ENCODE measurements at places on chromosomes 6 and 20.

- DNase-seq = no peak
Observed at GRCh38 chr6:57089265-57089664, 723 bp upstream of the ZNF451 start.

DNA sequence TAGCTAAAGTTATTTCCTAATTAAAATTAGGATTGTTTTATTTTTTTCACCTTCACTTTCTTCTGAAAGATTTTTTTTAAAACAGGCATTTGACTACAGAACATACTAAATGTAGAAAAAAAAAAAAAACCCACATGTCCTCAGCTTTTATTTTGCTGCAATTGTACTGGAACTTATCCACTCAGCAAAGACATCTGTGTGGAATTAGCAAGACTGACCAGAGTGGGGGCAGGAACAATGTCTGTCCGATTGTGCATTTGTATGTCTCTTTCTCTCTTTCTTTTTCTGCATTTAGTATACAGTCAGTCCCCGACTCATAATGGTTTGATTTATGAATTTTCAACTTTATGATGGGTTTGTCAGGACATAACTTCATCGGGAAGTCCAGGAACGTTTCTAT lies 77.3 kb downstream of the CHD6 start:
- no peak for DNase-seq

- DNase-seq = no peak
Observed at GRCh38 chr6:135531954-135532490, 34.5 kb upstream of the AHI1 start.

DNA sequence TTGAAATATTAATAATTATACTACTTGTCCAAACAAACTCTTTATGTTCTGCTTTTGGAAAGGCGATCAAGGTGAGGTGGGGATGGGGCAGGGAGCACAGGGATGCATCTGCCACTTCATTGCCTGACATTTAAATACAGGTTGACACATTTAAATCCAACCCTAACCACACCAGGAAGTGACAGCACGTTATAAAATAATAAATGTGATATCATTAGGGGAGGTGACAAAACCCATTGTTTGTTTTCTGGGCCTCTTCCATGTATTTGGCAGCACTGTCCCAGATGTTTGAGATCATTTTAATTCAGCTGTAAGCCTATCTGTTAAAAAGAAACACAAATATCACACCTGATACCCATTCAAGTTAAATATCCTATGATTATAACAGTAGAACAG lies 342.4 kb upstream of the ARID1B start:
- DNase-seq = no peak

- DNase-seq = no peak
Observed at GRCh38 chr20:49052334-49052733, 6.2 kb downstream of the CSE1L start.

GRCh38 chr6:160428818-160429619 lies 80.8 kb downstream of the SLC22A3 start:
- DNase-seq = no peak

DNA sequence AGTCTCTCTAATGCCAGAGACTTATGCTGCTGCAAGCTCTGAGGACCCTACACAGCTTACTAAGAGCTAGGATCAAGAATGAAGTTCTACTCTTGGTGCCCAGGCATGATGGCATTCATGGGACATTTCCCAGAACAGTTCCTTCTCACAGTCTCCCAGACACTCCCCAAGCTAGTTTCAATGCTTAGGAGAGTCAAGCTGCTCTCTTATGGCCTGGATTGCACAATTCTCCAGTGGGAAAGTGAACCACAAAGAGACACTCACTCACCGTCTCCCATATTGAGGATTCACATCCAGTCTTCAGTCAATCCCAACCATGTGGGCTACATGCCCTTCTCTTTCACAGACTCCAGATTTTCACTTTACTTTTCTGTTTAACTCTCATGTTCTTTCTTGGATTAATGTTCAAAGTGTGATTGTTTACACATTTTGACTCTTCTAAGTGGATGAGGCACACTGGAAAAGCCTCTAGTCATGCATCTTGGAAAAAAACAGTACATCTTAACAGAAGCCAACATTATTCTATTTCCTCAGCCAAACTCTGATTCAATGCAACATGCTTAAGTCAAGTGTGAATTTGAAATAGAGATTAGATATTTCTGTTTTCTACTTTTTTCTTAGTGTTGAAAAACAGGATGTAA lies 447.8 kb upstream of the BTBD3 start:
- no peak for DNase-seq

DNA sequence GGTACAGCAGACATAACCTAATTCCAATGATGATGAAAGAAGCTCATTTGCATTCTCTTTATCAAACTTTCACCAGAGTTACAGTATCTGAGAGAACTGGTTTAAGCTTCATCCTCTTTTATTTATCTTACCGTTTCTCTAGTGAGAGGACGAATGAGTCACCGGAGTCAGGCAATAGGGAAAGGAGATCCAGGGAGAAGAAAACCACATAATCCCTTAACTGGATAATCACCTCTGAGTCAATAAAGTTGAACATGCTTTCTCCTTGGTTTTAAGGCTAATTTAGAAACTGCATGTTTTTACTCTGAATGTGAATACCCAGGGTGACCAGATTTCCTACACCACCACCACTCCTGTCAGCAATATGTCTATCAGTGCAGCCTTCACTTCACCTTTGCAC lies 313.7 kb upstream of the TBX18 start:
- DNase-seq = no peak

GRCh38 chr6:4287372-4287771 lies 152.0 kb upstream of the ECI2 start:
- DNase-seq = no peak

GRCh38 chr6:115766745-115767462 lies 293.8 kb downstream of the FRK start:
- DNase-seq = no peak

- DNase-seq = no peak
Observed at GRCh38 chr6:135266675-135267074, 85.6 kb downstream of the MYB start.

GRCh38 chr20:2806351-2806701 lies 5.9 kb upstream of the CPXM1 start:
- no peak for DNase-seq

DNA sequence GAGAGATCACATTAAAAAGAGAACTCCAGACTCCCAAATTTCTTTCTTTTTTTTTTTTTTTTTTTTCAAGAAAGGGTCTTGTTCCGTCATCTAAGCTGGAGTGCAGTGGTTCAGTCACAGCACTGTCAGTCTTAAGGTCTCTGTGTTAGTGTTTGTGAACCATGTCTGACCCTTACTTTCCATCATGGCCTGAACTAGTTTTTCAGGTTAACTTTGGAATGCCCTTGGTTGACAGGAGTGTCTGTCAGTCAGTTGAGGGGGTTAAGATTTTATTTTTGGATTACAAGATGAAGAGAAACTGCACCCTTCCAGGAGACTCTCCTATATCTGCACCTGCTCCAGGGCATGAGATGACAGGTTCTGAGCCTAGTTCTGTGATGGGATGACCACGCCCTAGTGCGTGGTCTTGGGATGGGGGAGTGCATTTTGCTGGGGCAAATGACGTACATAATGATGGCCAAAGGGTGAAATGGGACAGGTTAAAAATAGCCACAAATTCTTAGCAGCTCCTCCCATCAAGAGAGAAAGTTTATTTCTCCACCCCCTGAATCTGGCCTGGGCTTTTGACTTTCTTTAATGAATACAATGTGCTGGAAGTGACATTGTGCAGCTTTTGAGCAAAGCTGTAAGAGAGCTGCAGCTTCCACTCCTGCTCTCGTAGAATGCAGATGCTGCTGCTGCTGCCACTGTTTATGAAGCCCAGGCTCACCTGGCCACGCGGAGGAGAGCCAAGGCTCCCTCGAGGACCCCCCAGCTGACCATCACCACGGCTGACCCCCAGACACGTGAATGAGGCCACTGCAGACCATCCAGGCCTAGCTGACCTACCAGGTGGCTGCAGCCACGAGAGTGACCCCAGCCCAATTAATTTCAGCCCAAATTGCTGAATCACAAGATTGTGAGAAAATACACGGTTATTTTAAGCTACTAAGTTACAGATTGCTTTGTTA lies 29.7 kb upstream of the FAM50B start:
- DNase-seq = no peak

GRCh38 chr6:73134588-73134987 lies 90.7 kb downstream of the KHDC1L start:
- no peak for DNase-seq

DNA sequence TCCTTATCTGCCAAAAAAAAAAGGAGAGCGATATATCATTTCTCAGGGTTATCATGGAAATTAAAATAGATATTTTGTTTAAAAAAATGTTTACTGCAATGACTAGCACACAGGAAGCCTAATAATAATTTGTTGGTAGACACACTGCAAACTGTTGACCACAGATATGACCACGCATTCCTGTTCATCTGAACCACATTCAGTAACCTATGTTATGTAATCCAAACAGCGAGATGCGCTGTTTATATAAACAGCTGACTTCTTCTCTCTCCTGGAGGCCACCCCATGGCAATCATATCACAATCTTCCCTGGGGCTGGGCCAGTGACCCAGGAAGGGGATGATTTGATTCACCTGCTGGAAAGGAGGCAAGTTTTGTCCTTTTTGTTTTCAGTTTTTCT lies 129.3 kb upstream of the UST start:
- DNase-seq = no peak

GRCh38 chr6:34047913-34048867 lies 97.7 kb downstream of the GRM4 start:
- no peak for DNase-seq

GRCh38 chr6:163948250-163948649 lies 533.7 kb downstream of the QKI start:
- DNase-seq = no peak

- DNase-seq = no peak
Observed at GRCh38 chr6:167750956-167751358, 75.8 kb upstream of the AFDN start.

DNA sequence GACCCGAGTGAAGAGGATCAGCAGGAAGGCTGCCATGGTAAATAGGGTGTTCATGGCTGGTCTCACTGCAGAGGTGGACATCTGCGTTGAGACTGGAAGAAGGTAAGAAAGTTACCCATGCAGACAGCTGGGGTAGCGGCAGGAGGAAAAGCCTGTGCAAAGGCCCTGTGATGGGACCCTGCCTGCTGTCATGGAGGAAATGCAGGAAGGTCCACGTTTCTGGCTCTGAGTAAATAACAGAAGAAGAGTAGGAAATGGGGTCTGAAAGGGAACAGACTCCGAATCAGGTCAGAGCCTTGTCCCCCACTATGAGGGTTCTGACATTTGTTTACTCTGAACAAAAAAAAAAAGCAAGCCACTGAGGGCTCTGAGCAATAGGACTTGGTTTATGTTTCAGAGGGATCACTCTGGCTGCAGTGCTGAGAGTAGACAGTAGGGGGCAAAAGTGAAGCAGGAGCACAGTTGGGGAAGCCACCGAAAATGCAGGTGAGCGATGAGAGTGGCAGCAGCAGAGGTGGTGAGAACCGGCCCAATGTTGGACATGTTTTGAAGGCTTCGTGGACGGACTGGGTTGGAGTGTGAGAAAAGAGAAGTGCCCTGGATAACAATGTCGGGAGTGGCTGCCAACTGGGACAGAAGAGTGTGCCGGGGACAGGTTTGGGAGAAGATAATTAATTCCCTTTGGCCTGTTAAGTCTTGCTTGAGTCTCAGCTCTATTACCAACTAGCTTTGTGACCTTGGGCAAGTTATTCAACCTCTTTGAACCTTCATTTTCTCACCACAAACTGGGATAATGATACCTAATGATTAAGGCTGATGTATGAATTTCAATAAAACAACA lies 57.9 kb upstream of the MAP7 start:
- DNase-seq = no peak

- DNase-seq = no peak
Observed at GRCh38 chr20:49496553-49497397, 14.3 kb upstream of the KCNB1 start.

- no peak for DNase-seq
Observed at GRCh38 chr6:52964318-52964717, 30.8 kb downstream of the GSTA4 start.

DNA sequence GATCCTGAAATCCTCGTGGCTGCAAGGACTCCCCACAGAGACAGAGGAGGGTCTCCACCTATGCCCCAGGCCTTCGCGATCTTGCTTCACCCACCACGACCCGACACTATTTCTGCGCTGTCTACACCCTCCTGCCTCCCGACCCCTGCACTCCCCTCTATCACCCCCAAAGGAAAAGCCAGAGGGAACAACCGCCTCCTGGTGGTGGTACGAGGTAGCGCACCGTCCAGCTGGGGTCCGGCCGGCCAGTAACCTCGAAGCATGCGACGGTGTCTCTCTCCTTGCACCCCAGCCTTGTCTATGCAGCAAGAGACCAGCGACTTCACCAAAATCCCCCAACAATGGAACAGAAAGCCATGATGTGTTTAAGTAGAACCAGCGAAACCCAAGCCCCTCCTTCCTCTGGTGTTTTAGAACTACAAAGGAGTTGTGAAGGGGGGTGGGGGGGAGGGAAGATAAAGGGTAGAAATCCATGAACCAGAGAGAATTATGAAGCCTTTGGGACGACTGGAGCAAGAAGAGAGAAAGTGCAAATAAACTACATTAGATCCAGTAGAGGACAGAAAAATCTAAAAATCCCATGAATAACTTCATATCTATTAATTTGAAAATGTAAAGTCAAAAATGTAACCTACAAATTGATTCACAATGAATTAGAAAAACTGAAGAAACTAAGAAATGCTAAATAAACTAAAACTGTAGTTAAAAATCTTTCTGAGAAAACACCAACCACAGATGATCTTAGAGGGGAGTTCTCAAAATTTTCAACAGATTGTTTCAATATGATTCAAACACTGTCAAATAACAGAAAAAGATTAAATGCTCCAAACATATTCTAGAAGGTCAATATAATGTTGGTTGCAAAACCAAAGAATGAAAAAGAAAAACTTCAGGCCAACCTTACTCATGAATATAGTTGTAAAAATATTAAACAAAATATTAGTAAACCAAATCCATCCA lies 168.0 kb downstream of the CDK19 start:
- DNase-seq = no peak
